ENCODE measurements at places on chromosomes 13 and 19. TPM values are rescaled to one million over a fixed set of nuclear protein-coding genes. Genes with fewer than 3 reads are reported as not detected.

DNA sequence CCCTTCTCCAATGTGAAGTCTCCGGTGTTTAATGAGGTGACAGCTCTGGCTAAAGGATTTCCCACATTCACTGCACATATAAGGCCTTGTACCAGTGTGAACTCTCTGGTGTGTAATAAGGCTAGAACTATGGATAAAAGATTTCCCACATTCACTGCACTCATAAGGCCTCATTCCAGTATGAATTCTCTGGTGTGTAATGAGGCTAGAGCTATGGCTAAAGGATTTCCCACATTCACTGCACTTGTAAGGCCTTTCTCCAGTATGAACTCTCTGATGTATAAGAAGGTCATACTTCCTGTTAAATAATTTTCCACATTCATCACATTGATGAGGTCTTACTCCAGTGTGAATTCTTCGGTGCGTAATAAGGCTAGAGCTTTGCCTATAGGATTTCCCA, 5.9 kb downstream of the ZNF256 start:
- DNase-seq = no peak
- H3K27me3 ChIP-seq = no peaks in the 10 kb centered on the region
- H3K4me1 ChIP-seq = peaks cover 8% of the 10 kb centered on the region

- DNase-seq = no peak
- H3K27me3 ChIP-seq = no peaks in the 10 kb centered on the region
- no peaks in the 10 kb centered on the region for H3K36me3 ChIP-seq
- no peak within 1 kb of the TSS for H3K27ac ChIP-seq
- no peaks in the 10 kb centered on the region for H3K4me1 ChIP-seq
Measured at GRCh38 chr19:41114132-41114531, at the start of gene CYP2F1. CYP2F1 (plus strand) TSS chr19:41114432; CDS start chr19:41116189, 1,757 bp downstream.

GRCh38 chr19:55273978-55274707, 5.8 kb downstream of the HSPBP1 start:
- no peak overlapping the region for H3K4me3 ChIP-seq
- H3K36me3 ChIP-seq = peaks cover 23% of the 10 kb centered on the region
- H3K27me3 ChIP-seq = no peaks in the 10 kb centered on the region
- no peak overlapping the region for H3K27ac ChIP-seq

Gene ZFR2
- polyA plus RNA-seq = 3.9 TPM

- H3K36me3 ChIP-seq = peaks cover 22% of the 10 kb centered on the region
- peaks cover 20% of the 10 kb centered on the region for H3K4me1 ChIP-seq
- no peaks in the 10 kb centered on the region for H3K27me3 ChIP-seq
- no peak overlapping the region for H3K4me3 ChIP-seq
Measured at GRCh38 chr19:57771417-57771816, 1.9 kb downstream of the ZNF586 start.

GRCh38 chr13:107600971-107601370, 614.4 kb downstream of the LIG4 start:
- H3K4me3 ChIP-seq = no peak overlapping the region
- H3K4me1 ChIP-seq = no peaks in the 10 kb centered on the region
- no peaks in the 10 kb centered on the region for H3K27me3 ChIP-seq
- no peak for DNase-seq
- H3K27ac ChIP-seq = no peak overlapping the region

DNA sequence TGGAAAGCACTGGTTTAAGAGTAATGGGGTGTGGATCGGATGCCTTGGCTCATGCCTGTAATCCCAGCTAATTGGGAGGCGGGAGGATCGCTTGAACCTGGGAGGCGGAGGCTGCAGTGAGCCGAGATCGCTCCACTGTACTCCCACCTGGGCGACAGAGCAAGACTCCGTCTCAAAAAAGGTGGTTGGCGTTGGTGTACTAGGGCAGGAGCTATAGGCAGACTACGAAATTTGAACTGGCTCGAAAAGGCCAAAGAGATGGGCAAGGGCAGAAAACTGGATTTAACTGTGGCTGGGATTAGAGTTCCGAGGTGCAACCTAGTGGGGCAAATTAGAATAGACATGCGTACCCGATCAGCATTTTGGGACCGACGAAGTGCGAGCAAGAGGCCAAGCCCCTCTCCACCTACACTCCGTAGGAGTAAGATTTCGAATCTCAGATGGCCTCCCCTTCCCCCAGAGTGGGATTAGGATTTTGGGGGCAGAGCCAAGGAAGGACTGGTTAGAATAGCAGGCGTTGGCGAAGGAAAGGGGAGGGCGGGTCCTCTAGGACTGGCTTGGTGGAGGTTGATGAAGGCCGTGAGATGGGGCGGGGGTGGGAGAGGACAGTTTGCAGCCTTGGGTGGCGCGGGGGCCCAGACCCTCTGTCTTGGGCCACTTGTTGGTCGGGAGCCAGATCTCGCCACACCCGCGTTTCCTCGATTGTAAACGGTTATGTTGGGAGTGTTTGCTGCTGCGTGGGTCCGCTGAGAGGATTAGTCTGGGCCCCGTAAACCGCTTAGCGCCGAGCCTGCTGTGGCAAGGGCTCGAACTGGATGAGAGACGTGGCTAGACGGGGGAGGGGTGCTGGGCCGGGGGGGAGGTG, 2.0 kb upstream of the INAFM1 start:
- no peaks in the 10 kb centered on the region for H3K27me3 ChIP-seq
- peaks cover 12% of the 10 kb centered on the region for H3K36me3 ChIP-seq
- peaks cover 19% of the 10 kb centered on the region for H3K4me1 ChIP-seq

Gene ZSCAN18
- 16.4 TPM for polyA plus RNA-seq

Gene UBE2L5
- polyA plus RNA-seq = not detected

DNA sequence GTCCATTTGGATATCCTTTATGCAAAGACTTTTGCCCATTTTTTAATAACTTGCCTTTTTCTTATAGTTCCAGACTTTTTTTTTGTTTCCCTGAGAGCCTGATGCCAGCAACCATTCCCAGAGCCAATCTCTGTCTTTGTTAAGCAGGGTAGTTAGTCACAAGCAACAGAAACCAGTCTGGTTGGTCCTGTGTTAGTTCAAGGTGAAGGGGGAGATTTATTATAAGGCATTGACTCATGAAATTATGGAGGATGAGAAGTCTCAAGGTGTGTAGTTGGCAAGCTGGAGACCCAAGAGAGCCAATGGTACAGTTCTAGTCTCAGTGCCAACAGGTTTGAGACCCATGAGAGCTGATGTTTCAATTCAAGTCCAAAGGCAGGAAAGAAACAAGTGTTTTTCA, 33.0 kb downstream of the GPR12 start:
- no peak overlapping the region for H3K4me3 ChIP-seq
- no peak overlapping the region for H3K27ac ChIP-seq
- H3K27me3 ChIP-seq = no peaks in the 10 kb centered on the region
- H3K4me1 ChIP-seq = no peaks in the 10 kb centered on the region

Gene UPF3A
- 11.2 TPM for polyA plus RNA-seq

GRCh38 chr19:34690372-34690771, 12.9 kb downstream of the ZNF302 start:
- no peaks in the 10 kb centered on the region for H3K4me1 ChIP-seq
- no peak for DNase-seq

- no peak for DNase-seq
- H3K4me3 ChIP-seq = no peak overlapping the region
- no peaks in the 10 kb centered on the region for H3K27me3 ChIP-seq
- no peaks in the 10 kb centered on the region for H3K4me1 ChIP-seq
- no peak overlapping the region for H3K27ac ChIP-seq
Measured at GRCh38 chr19:55689411-55690108, 14.5 kb downstream of the EPN1 start.

- H3K36me3 ChIP-seq = no peaks in the 10 kb centered on the region
- no peaks in the 10 kb centered on the region for H3K4me1 ChIP-seq
- H3K4me3 ChIP-seq = no peak overlapping the region
- H3K27ac ChIP-seq = no peak overlapping the region
- no peaks in the 10 kb centered on the region for H3K27me3 ChIP-seq
- no peak for DNase-seq
Measured at GRCh38 chr13:33089311-33089710, 73.1 kb downstream of the KL start.

Gene OR2Z1
- not detected for polyA plus RNA-seq

- peaks cover 98% of the 10 kb centered on the region for H3K4me1 ChIP-seq
- H3K27ac ChIP-seq = no peak overlapping the region
- H3K4me3 ChIP-seq = no peak overlapping the region
- H3K27me3 ChIP-seq = no peaks in the 10 kb centered on the region
- peaks cover 13% of the 10 kb centered on the region for H3K36me3 ChIP-seq
- no peak for DNase-seq
Measured at GRCh38 chr13:45332036-45332830, 8.8 kb downstream of the TPT1 start.

- no peaks in the 10 kb centered on the region for H3K4me1 ChIP-seq
- no peak overlapping the region for H3K4me3 ChIP-seq
- no peaks in the 10 kb centered on the region for H3K27me3 ChIP-seq
- DNase-seq = no peak
- H3K36me3 ChIP-seq = no peaks in the 10 kb centered on the region
Measured at GRCh38 chr19:33460221-33460908, 61.2 kb downstream of the PEPD start.

DNA sequence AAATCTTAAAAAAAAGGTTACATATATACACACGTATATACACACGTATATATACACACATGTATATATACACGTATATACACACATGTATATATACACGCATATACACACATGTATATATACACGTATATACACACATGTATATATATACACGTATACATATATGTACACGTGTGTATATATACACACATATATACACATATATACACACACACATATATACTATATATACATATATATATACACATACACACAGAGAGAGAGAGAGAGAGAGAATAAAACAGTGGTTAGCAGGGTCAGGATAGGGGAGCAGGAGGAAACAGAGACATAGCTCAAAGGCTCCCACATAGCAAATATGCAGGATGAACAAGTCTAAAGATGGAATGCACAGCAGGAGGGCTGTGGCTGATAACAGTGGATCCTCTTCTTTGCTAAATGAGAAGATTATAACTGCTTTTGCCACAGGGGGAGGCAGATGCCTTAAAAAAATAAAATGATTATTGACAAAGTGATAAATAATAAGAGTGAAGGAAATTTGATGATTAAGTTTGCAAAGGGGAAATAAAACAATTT, 714.5 kb downstream of the UQCRFS1 start:
- no peak overlapping the region for H3K4me3 ChIP-seq
- no peak overlapping the region for H3K27ac ChIP-seq
- DNase-seq = no peak
- no peaks in the 10 kb centered on the region for H3K27me3 ChIP-seq

DNA sequence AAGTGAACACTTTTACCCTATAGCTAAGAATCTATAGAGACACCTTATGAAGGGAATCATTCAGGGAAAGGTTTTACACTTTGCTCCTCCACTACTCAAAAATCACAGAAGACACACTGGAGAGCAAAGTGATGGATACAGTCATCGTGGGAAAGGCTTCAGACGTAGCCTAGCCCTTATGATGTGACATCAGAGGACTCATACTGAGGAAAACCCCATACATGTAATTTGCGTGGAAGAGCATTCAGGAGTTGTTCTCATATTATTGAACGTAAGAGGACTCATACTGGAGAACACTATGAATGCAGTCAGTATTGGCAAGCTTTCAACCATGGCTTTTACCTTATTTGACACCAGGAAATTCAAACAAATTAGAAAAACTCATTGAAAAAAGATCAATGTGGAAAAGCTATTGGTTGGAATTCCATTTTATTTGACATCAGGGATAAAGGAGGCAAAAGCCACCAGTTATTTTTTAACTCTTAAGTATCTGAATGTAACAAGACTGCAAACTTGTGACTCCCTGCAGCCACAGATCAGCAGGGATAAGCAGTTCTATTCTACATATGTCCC, 16.1 kb upstream of the ZNF274 start:
- no peak overlapping the region for H3K27ac ChIP-seq
- H3K4me3 ChIP-seq = no peak overlapping the region
- H3K27me3 ChIP-seq = no peaks in the 10 kb centered on the region
- no peak for DNase-seq

DNA sequence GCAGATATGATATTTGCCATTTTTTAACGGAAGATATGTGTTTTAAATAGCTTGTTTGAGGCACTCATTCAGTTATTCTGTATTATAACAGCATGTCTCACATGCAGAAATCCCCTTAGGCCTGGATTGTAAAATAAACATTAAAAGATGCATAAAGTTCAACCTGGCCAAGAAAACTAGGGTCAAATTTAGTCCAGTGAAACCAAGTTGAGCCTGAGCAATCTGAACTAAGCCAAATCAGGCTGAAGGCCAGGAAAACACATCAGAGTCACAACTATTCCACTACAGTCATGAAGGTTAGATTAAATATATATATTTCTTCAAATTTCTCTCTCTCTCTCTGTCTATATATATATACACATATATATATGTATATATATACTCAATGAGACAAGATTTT, 504.8 kb downstream of the SLITRK1 start:
- H3K4me1 ChIP-seq = no peaks in the 10 kb centered on the region
- no peaks in the 10 kb centered on the region for H3K36me3 ChIP-seq
- no peak for DNase-seq
- no peaks in the 10 kb centered on the region for H3K27me3 ChIP-seq
- no peak overlapping the region for H3K27ac ChIP-seq
- H3K4me3 ChIP-seq = no peak overlapping the region

DNA sequence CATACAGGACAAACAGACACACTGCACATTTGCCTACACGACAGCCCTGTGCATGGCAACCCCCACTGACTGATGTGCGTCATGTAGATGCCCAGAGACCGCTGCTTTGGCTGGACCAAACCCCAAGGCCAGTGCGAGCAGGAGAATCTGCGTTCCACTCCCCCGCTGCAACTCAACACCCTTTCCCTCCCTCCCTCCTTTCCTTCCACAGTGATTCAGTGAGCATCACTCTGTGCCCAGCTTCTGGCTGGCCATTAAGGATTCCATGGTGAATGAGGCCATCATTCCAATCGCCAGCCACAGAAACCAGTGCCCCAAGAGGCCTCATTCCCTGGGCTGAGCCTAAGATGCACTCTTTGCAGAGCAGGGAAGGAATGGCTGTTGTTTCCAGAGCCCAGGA, 61.6 kb downstream of the GSX1 start:
- no peaks in the 10 kb centered on the region for H3K27me3 ChIP-seq
- no peak overlapping the region for H3K27ac ChIP-seq
- H3K4me1 ChIP-seq = no peaks in the 10 kb centered on the region
- H3K4me3 ChIP-seq = no peak overlapping the region

- H3K36me3 ChIP-seq = no peaks in the 10 kb centered on the region
- no peaks in the 10 kb centered on the region for H3K4me1 ChIP-seq
- no peak overlapping the region for H3K4me3 ChIP-seq
- H3K27me3 ChIP-seq = no peaks in the 10 kb centered on the region
- no peak overlapping the region for H3K27ac ChIP-seq
Measured at GRCh38 chr13:94063848-94064247, 415.6 kb downstream of the DCT start.

DNA sequence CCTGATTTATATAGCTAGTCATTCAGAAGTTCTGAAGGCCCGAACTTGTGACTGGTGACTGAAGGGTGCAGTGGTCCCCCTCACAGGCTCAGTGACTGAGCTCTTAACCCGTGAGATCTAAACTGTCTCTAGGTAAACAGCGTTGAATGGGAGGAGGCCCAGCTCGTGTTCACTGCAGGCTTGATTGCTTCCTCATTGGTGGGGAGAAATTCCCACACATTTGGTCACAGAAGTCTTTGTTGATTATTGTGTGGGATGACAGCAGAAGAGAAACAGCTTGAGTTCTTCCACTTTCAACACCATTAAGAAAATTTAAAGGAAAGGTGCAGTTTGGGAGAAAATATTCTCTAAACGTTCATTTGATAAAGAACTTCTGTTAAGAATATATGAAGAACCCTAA, 1178.0 kb downstream of the UQCRFS1 start:
- H3K4me1 ChIP-seq = no peaks in the 10 kb centered on the region
- no peaks in the 10 kb centered on the region for H3K36me3 ChIP-seq
- H3K27ac ChIP-seq = no peak overlapping the region
- DNase-seq = no peak
- H3K4me3 ChIP-seq = no peak overlapping the region

All from CD4-positive, alpha-beta memory T cell (primary cell).